ENCODE measurements at places on chromosomes 5 and 9.

- no peak for DNase-seq
Measured at GRCh38 chr9:89991204-89991790, 386.5 kb downstream of the GADD45G start.

DNA sequence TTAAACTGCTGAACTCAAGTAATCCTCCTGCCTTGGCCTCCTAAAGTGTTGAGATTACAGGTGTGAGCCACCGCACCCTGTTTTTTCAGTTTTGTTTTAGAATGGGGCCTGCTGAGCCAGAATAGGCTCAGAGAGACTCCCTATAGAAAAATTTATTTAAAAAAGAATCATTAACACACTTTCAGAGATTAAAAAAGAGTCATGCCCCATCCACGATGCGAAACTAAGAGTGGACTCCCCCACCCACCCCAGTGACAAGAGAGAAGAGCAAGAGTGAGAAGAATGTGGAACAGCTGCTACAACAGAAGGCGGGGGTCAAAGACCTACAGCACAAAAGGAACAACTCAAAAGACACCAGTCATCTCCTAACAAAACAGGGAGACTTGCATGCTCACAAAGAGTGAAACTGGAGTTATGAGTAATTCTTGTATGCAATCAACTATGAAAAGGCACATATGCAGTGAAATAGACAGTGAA, 47.2 kb downstream of the GLDC start:
- DNase-seq: no peak

GRCh38 chr5:57745700-57746651, 263.4 kb upstream of the ACTBL2 start:
- DNase-seq: no peak

- DNase-seq: peak; percentile 49
Measured at GRCh38 chr9:8668751-8669150, 869.2 kb upstream of the DMAC1 start.

- no peak for DNase-seq
Measured at GRCh38 chr9:126499005-126499910, 114.5 kb upstream of the LMX1B start.
